ENCODE measurements at places on chromosomes 1 and 21.

DNA sequence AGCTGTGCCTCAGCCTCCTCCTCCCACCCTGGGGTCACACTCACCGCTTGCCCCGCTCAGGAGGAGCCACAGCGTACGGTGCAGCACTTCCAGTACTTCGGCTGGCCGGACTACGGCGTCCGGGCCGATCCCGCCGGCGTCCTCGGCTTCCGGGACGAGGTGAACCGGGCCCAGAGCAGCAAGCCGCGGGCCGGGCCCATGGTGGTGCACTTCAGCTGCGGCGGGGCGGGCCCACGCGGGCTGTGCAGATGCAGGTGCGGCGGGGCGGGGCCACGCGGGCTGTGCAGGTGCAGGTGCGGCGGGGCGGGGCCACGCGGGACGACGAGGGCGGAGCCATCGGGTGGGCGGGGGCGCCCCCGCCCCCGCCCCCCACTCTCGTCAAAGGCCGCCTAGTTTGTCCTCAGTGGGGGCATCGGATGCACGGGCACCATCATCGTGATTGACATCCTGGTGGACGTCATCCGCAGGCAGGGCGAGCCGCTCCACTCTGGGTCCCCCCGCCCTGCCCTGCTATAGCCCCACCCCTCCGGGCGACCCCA lies 5.5 kb downstream of the RNF223 start:
- no peak for DNase-seq

DNA sequence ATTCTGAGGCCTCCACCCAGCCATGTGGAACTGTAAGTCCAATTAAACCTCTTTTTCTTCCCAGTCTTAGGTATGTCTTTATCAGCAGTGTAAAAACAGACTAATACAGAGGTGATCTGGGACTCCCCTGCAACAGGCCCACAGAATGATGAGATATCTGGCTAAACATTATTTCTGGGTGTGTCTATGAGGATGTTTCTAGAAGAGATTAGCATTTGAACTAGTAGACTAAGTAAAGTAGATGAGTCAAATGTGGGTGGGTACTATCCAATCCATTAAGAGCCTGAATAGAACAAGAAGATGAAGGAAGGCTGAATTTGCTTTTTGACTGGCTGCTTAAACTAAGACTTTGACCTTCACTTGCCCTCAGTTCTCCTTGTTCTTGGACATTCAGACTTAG lies 396.5 kb upstream of the LRRC7 start:
- DNase-seq = peak; percentile 8

- DNase-seq = peak; percentile 97
Observed at GRCh38 chr1:51642739-51643142, 25.8 kb downstream of the OSBPL9 start.

DNA sequence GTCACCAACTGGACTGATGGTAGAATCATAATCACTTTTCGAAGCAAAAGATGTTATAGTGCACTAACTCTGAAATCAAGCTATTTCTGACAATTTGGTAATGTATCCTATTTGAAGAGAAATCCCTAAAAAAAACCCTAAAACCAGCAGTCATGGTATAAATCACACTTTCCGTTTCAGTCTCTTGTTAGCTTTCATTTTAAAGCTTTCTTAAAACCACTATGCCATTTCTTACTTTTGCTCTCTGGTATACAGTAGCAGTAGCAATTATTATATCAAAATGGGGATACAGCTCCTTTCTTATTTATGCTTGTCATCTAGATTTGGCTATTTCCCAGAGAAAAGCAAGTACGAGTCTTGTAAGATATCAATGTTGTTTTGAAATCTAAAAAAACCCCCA lies 323.3 kb downstream of the KCTD3 start:
- DNase-seq = no peak

DNA sequence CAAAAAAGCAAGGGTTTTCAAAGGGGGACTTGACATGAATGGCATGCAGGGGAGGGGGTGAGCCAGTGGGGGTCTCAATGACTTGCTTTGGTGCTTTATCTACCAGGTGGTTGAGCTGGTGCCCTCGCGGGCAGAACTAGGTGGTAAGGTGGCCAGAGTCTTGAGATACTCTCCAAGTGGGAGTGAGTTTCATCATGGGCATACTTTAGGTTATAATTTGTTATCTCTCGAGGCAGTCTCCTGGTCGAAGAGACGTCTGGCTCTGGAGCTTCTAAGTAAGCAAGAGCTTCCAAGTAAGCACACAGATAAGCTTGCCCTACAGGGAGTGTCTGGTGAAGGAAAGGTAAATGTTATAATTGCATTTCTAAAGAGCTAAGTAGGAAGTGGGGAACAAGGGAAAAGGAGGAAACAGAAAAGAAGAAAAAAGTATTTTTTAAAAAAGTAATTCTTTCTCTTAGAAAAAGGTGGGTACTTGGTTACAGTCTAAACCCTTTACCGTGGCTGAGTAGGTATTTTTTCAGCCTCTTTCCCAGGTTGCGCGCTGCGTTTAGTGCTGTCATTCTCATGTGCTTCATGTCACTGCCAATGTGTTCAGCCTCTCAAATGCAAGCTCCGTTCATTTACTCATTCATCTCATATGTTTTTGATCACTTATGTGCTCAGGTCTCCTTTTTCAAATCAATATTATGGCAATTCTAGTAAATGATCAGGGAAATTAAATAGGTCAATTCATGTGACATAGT lies 31.6 kb upstream of the DNAJC6 start:
- no peak for DNase-seq

GRCh38 chr1:65490231-65491009 lies 70.0 kb downstream of the LEPR start:
- no peak for DNase-seq

GRCh38 chr1:61851849-61852669 lies 109.8 kb downstream of the PATJ start:
- DNase-seq = peak; percentile 53

GRCh38 chr1:67133177-67133576 lies 1.6 kb downstream of the C1orf141 start:
- no peak for DNase-seq

GRCh38 chr1:110542725-110543124 lies 23.8 kb upstream of the KCNA10 start:
- peak; percentile 49 for DNase-seq

DNA sequence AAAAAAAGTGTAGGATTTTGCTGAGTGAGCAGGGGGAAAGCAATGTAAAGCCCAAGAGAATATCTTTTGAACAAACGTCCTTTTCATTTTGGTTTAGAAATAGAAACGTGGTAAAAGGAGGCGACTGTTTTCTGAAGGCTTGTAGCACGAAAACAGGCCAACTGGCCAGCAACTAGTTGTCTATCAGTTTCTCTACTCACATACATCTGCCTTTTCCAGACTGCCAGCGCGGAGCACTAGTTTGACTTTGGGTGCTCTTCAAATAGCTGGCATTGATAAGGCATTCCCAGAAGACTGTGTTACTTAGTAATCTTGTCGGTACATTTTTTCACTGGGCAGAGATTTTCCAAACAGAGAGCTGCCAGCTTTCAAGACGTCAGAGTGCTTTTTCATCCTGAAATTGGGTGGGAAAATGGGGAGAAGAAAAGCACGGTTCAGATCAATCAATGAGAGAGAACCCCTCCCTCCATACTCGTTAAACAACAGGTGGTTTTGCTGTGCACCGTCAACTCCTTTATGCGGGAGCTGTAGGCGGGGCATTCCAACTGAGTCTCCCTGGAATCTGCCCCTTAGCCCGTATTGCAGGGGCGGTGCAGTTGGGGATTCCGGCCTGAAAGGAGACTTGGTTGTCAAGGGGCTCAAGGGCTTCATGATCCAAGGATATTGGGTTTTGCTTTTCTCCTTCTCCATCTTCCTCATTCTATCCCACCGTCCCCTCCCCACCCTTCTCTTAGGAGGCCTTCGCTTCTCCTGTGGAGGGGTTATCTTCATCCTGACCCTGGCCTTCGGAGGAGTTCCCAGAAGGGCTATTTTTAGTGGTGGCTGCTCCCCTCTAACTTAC lies 884 bp upstream of the LRRC8C start:
- DNase-seq = peak; percentile 19
